C1 segment of cervical spinal cord (tissue), 14 donors: ENCODE measurements at places on chromosomes 3 and 15.
A peak's percentile ranks its signal among the peaks of the same experiment; 100 is the strongest.

- no peak for DNase-seq
Observed at GRCh38 chr15:36875740-36876334, 224.5 kb downstream of the MEIS2 start.

GRCh38 chr3:96986241-96986640 lies 171.8 kb downstream of the EPHA6 start:
- no peak for DNase-seq

DNA sequence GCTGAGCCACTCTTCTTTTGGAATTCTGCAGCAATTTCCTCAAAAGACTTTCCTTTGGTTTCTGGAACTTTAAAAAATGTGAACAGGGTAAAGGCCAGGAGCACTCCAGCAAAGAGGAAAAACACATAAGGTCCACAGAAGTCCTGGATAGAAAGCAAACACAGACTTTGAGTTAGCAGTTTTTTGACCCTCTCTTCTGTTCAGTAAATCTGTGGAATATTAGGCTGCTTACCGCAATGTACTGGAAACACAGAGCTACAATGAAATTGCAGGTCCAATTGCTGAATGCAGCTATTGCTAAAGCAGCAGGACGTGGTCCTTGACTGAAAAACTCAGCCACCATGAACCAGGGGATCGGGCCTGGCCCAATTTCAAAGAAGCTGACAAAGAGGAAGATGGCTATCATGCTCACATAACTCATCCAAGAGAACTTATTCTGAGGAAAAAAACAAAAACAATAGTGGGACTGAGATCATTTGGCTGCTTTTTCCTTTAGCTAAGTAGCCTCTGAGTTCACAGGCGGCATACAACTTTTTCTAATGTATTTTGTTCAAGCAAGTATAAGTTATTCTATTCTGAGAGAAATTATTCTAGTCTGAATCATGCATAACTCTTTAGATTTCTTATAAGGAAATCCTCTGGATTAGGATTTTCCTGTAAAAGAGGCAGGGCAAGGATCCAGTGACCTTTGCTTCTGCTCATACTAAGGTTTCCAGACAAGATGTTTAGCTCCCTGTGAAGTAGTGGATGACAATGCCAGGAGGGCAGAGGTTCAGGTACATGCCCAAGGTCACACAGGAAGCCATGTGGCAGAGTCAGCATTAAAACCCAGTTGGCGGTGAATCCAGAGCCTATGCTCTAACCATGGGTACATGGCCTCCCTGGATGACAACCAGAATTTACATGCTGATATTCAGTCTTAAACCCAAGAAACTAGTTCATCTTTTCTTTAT lies 28.3 kb downstream of the SLC2A2 start:
- DNase-seq = no peak

GRCh38 chr3:12984023-12984823 lies 89.0 kb downstream of the IQSEC1 start:
- peak; percentile 48 for DNase-seq

- no peak for DNase-seq
Observed at GRCh38 chr15:59516655-59517461, 78.9 kb downstream of the FAM81A start.

DNA sequence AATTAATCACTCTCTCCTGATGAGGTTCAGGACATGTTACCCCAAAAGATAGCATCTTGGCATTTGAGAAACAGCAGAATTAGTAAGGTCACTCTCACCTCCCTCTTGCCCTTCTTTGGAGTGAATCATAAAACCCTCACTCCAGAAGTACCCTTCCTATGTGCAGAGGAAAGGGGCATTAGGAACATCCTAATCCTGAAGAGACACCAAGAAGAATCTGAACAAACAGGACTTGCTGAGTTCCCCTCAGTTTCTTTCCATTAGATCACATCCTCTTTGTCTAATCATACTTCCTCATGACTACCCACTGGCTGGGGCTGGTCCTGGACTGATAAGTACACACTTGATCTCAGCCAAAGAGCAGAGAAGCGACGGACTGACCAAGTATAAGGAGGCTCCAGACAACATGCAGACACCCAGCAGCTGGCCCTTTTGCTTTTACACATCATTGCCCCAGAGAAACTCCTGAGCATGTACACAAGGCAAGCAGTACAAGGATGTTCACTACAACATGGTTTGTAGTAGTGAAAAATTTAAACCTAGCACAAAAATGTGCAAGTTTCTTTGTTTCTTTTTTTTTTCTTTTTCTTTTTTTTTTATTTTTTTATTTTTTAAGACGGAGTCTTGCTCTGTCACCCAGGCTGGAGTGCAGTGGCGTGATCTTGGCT lies 15.0 kb upstream of the TM6SF1 start:
- no peak for DNase-seq

DNA sequence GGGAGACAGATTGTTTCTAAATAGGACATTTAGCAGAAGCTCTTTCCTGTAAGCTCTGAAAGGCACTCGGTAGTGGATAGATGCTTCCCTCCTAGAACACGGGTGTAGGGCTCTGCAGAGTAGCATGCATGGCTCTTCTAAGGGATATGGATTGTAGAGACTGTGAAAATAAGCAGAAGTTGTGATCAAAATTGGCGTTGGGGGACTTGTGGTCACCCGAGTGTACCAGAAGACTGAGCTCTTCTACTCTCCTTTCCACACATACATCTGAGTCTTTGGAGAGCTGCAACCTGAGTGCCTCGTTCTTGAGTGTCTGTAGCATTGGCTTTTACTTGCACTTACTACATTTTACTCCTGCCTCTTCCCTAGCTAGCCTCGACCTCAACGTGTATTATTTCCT lies 197.7 kb downstream of the LPP start:
- DNase-seq = no peak

DNA sequence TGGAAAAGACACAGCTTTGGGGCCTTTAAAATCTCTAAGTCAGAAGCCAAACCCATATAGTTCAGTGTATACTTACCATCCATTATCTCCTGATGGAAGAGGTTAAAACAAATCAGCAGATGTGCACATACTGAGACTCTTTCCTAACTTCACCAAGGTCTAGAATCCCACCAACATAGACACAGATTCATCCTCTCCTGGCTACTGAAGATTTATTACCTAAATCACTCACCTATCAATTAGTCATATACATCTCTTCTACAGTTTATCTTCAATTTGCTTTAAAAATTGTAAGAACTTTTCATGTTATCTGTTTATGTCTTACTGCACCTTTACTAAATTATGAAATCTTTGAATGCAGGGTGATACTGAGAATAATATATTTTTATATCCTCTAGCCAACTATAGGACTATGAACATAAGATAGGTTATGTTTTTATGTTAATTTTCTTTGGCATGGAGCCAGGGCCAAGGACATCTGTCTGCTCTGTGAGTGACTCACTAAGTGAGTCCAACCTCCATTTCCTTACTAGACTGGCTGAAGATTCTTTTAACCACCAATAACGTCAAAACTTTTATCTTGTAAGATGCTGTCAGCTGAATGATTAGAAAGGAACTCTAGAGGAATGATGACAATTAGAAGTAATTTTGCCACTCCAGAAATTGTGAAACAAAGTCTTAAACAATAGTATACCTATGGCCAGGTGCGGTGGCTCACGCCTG lies 397.6 kb downstream of the FOXP1 start:
- DNase-seq = no peak

GRCh38 chr3:58560771-58561311 lies 16.4 kb downstream of the FAM107A start:
- DNase-seq = no peak

DNA sequence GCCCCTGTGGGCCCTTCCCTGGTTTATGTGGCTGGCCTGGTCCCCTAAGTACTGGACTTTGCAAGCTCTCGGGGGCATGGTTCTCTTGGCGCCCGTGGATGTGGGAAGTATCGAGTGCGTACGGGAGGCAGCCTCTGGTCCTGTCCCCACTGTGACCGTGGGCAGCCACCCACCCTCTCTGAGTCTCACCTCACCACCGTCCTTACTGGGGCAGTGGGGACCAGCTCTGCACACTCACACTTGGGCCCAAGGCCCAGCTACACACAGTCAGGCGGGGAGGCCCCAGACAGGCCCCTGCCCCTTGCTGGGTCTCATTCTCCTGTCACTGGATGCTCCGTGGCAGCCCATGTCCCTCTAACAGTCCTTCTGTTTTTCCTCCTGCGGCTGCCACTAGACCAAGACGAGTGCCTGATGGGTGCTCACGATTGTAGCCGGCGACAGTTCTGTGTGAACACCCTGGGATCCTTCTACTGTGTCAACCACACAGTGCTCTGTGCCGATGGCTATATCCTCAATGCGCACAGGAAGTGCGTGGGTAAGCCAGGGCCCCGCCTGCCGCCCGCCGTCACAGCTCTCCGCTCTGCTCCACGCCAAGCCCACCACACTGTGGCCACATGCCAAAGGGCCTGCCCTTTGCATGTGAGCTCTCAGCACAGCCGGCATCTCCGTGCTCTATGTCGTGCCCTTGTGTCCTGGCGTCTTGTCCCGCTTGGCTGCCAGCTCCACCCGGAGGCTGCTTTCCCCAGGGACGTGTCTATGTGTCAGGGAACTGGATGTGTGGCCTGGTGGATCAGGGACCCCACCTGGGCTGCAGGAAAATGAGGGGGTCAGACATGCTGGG lies 72.7 kb downstream of the FBLN2 start:
- DNase-seq = no peak

DNA sequence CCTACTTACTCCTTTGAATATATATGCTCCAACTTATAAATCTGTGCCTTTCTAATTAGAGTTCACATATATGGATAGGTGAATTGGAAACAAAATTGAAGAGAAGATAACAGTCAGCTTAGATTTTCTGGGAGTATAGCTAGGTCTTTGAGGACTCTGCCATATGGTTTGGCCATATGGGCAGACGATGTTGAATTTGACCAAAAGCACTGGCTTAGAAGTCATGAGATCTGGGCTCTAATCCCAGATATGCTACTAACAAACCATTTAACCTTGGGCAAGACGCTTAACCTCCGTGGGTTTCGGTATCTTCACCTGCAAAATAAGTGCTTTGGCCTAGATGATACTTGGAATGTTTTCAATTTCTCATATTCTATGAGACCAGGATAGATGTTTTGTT lies 154.1 kb downstream of the LSAMP start:
- DNase-seq = peak; percentile 81

DNA sequence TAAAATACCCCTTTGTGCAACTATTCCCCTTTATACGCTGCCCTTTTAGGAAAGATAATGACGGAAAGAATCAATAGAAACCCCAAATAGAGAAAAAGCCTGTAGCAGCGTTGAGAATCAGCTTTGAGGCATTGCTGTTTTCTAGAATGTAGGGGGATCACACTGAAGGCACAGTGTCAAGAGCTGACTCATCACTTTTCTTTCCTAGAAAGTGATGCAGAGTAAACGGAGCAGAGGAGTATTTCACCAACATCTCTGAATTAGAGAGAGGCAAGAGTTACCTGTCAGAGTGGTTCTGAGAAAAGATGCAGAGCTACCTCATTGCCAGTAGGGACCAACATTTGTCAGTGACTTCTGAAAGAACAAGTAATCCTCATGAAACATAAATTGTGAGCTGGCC lies 269.8 kb upstream of the TMC3 start:
- no peak for DNase-seq

- DNase-seq = no peak
Observed at GRCh38 chr3:4356220-4356540, 53.0 kb downstream of the SETMAR start.

DNA sequence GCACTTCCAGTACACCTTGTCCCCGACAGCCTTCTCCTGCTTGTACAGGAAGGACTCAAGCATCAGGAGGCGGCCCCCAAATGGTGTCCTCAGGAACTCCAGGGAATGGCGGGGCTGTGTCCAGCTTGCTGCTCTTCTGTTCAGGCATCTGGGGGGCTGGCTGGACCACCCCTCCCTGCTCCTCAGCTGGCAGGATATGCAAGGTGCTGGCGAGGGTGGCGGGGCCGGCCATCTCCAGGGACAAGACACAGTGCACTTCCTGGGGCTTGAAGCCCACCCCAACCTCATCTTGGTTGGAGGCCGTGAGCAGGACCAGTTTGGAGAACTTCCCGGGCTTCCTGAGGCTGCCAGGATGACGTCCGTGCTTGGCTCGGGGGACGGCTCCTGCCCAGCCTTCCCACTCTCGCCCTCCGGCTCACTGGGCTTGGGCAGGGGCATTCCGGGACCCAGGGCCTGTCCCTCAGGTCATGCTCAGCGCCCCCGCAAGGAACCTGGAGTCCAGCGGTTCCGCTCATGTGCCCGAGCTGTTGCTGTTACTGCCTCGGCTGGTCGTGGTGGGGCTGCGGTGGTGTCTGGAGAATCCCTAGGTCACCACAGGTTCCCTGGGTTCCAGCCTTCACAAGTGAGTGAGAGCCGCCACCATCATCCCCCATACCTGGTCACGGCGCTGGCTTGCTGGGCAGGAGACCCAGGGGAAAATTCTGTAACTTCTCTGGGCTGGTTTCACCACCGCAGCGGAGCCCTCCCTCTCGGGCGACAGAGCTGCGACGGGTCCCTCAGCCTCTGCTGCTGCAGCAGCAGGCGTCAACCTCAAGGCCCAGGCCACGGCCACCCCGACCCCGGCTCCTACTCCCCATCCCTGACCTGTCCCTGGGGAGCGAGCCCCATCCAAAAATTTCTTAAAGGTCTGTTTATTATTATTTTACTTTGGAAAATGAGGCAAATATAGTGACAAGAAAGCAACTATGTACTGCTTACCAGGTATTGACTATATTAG lies 82.8 kb upstream of the FXR1 start:
- no peak for DNase-seq

- no peak for DNase-seq
Observed at GRCh38 chr3:178270838-178271237, 265.4 kb upstream of the KCNMB2 start.

DNA sequence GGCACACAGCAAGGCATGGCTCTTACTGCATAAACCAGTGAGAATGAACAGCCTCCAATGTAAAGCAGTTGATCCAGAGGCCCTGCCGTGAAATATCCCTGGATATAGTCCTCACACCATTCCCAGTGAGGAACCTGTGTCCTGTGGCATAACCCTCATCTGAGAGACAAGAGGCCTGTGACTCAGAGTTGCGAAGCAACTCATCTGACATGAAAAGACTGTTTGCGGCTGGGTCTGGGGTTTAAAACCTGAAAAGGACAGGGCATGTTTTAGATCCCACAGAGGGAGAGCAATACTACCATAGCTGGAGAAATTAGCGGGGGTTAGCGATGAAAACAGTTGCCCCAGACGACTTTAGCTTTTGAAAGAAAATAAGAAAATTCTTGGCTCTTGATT lies 165.3 kb upstream of the BHLHE40 start:
- DNase-seq = no peak

GRCh38 chr3:48617559-48617958 lies 4.0 kb downstream of the TMEM89 start:
- no peak for DNase-seq

GRCh38 chr3:117433427-117433826 lies 723.8 kb downstream of the TUSC7 start:
- DNase-seq = no peak

DNA sequence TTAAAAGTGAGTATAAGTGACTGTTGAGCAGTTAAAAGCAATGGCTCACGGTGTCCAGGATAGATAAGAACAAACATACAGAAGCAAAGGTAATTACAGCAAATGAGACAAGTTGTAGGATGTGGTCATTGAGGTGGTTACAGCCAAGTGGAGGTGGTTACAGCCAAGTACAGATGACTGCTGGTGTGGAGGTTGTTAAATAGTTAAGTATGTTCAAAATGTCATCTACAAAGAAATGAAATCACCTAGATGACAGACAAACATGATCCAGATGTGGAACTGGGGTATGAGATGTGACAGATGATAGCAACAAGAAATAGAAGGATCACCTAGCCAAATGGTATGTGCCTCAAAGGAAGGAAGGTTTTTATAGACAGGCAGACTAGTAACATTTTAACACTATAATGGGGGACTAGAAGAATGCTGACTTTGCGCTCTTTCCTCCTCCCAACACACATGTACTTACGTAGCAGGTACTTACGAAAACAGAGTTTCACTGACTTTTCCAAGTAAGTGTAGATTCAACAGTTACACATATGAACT lies 6.8 kb upstream of the ANKRD28 start:
- DNase-seq = no peak

- DNase-seq = no peak
Observed at GRCh38 chr3:115651087-115651486, 27.8 kb downstream of the GAP43 start.
